ENCODE measurements at places on chromosomes 2 and 18. TPM values are rescaled to one million over a fixed set of nuclear protein-coding genes. Genes with fewer than 3 reads are reported as not detected.

Gene LYPD6
- polyA plus RNA-seq: not detected

Gene TSPYL6
- not detected for polyA plus RNA-seq

DNA sequence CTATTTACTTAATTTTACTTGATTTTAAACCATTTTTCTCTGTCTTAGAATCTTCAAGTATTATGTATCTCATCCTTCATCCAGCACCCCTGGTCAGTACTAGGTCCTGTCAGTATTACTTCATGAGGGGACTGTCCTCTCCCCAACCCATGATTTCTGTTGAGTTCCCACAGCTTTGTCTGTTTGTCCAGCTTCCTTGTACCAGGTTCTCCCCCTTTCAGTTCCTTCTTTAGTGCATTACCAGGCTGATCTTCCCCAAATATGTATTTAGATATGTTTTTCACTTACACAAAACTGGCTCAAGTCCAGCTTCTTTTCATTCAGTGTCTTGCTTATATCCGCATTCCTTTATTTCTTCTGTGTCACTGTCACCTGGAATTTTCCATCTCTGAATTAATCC lies 13.8 kb upstream of the TTC27 start:
- no peak for DNase-seq

DNA sequence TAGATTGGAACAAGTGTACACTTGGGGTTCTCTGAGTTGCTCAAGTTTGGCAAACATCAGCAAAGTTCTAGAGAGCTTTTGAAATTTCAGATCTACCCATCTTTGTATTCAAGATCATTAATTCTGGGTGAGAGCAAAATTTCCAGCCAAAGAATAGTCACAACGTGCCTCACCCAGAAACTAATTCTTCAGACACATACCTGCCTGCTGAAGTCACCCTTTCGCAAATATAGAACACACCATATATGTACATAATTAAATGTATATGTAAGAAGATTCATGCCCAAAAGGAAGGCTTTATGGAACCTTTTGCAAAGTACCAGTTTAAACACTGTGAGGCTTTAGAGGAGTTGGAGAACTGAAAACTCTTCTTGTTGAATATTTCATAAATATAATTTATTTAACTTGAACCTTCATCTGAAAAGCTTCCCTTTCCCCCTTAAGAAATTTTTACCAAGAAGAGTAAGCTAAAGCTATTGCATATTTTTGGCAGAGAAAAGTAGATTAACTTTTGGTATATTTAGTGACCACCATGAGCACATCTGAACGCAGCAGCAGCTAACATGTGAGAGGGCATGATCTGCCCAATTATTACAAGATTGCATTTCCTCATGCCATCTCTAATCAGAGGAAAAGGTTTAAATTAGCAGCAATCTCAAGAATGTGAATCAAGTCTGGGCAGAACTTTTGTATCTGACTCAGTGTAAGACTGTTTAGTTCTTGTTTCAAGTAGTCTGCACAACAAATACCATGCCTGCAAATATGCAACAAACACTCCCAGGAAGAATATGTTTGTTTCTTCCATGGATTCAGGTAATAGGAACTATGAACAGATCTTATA lies 8.2 kb downstream of the RND3 start:
- no peak for DNase-seq

- no peak for DNase-seq
Observed at GRCh38 chr2:116988303-116988702, 826.2 kb upstream of the DDX18 start.

Gene GALNT13
- polyA plus RNA-seq: not detected

Measured in GM12878 (cell line).